Ovary (tissue), 10 donors: ENCODE measurements at places on chromosomes 2 and 18. TPM values are rescaled to one million over a fixed set of nuclear protein-coding genes. Genes with fewer than 3 reads are reported as not detected.

- DNase-seq = no peak
These were observed 30.4 kb downstream of the KLF7 start for GRCh38 chr2:207135340-207135739.

DNA sequence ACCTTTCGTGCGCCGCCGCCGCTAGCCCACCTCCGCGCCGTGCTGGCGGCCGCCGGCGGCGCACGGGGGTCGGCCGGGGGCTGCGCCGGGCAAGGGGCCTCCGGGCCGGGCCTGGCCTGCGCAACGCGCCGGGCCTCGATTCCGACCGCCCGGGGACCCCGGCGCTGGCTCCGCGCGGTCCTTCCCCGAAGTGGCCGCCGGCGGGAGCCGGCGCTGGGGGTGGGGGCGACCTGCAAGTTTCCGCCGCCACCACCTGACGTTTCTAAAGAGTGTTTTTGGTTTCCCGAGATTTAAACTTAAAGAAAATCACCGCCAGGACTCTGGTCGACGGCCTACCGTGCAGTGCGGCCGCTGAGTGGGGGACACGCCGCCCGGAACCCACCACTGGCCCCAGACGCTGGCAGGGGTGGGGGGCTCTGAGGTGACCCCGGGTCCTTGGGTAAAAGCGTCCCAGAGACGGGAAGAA is 3.8 kb upstream of the GATA6 start:
- peak; percentile 49 for DNase-seq

DNA sequence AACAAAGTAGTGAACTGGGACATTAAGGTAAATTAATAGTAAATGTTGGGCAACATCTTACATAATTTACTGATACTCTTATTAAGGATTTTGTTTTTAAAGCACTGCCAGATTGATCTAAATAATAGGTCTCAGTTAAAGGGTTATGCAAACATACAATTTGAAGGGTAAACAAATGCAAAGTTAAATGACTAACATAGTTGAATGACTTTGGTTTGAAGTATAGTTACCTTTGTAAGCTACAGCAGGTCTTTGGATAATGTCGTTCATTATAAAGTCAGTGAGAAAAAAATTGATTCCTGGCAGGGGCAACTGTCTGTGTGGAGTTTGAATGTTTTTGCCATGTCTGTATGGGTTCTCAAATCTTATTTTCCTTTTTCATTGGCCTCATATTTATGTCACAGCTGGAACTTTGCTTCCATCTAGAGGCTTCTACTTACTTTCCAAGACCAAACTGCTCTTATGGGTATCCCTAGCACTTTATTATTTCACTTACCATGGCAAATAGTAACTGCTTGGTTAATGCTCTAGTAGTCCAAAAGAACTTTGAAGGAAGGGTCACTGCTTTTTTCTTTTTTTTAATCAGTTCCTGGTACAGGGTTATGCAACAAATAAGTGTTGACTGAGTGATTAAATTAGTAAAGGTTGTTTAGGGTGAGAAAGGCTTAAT is 107.8 kb downstream of the NBEAL1 start:
- no peak for DNase-seq

- DNase-seq = no peak
These were observed 57.6 kb downstream of the MTCL1 start for GRCh38 chr18:8762968-8763367.

GRCh38 chr18:70290482-70291294 is 1.8 kb downstream of the SOCS6 start:
- no peak for DNase-seq

GRCh38 chr2:207221731-207222130 is 56.0 kb upstream of the KLF7 start:
- DNase-seq = no peak

- DNase-seq = no peak
These were observed 62.9 kb upstream of the CYRIA start for GRCh38 chr2:16728351-16729136.

DNA sequence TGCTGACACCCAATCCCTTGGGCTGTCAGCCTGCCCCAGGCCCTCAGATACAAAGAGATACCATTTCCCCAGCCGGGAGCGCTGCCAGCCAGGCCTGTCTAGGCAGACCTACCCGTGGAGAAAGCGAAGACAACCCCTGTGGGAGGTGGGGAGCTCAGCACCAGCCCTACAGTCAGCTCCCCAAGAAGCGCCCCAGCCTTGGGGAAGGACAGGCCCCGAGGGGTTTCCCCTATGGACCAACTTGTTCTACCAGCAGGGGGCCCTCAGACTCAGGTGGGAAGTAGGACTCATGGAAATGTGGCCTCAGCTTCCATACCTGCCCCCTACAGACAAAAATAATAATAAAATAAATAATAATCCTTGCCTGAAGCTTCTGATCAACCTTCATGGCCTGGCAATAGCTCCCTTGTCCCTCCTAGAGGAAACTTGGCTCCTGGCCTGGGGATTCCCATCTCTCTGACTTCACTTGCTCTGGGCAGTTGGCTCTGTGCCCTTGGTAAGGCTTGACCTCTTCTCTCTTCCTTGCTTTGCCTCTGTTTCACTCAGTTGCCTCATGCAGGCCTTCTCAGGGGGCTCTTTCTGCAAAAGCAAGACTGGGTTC is 7.0 kb downstream of the SLC35F6 start:
- peak; percentile 88 for DNase-seq

Gene CPO
- 31.8 TPM for polyA plus RNA-seq

Gene EDAR
- not detected for polyA plus RNA-seq

- no peak for DNase-seq
These were observed 79.4 kb downstream of the NOL10 start for GRCh38 chr2:10610213-10610910.

Gene ARHGAP28
- polyA plus RNA-seq = 10.9 TPM

Gene POTEJ
- not detected for polyA plus RNA-seq

DNA sequence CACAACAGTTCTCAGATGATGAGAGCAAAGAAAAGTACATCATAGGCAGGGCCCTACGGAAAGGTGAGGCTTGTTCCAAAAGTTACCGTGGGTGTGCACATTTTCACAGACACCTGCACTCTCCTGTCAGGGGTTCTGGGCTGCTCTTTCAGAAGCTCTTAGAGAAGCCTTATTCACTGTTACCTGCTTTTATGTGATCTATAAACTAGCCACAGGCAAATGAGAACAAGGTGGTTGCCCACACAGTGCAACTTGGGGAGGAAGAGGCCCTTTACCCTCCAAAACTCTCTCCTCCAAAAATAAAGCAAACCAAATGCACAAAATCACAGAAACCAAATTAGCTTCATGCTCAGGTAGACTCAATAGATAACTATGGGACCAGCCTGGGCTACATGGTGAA is 11.1 kb upstream of the CUL3 start:
- DNase-seq = no peak

Gene CCDC121
- polyA plus RNA-seq = 6.1 TPM

Gene LRRC30
- not detected for polyA plus RNA-seq
